ENCODE measurements at places on chromosomes 16 and 17.

DNA sequence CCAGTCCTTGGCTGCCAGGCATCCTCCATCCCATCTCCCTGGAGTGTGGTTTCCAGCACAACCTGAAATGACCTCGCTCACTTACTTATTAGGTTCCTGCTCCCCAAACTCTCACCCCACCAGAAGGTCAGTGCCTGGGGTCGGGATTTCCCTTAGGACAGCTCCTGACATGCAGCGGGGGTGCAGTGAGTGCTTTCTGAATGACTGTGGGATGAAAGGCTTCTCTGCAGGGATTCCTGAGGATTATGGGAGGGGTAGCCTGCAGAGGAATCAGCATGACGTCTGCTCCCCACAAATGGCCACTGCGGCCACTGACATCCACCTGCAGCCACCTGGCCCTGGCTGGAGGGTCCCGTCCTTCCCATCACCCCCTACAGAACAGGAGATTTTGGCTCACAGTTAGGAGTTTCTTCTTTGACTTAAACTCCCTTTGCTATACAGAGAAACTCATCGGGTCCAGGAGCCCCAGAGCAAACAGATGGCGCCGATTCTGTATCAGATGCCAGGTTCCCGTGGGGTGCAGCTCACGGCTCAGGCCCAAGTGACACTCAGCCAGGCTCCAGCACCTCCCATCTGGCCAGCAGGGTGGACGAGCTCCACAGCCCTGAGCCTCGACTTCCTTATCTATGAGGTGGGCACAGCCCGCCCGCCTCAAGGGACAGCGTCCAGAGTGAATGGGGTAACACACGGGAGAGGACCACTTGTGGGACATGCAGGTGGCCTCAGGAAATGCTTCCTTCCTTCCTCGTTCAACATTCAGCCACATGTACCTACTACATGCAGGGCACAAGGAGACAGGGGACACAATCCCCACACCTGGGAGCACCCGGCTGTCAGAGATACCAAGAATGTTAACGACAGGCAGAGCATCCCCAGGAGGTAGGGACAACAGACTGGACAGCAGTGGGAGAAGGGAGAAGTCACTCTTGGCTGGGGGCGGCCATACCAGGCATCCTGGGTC, 69.8 kb downstream of the RMI2 start:
- no peak for DNase-seq

GRCh38 chr17:55452139-55452790, 30.6 kb upstream of the MMD start:
- DNase-seq, result no peak

- no peak for DNase-seq
These were observed 2.4 kb upstream of the TMEM204 start for GRCh38 chr16:1530883-1531637.

- no peak for DNase-seq
These were observed 6.9 kb upstream of the MAPK7 start for GRCh38 chr17:19371259-19372010.

DNA sequence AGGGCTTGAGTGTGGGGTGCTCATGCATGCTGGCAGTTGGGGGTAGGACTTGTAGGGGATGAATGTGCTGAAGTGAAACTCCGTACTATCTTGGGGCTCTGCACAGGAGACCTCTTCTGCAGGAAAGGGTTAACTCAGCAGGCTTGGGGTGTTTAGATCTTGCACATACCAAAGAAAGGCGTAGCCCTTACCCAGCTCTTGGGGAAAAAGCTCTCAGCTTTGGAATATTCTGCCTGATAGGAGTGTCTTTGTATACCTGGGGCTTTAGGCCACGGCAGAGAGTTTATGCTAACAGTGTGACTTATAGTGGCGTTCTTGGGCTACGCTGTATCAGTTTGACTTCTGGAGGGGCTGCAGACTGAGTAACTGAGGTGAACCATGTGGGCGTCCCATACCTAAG, 21.1 kb downstream of the KRT25 start:
- no peak for DNase-seq

GRCh38 chr17:74569020-74570003, 2.0 kb upstream of the CD300H start:
- peak; percentile 11 for DNase-seq

- DNase-seq, result no peak
These were observed 206.5 kb upstream of the CDH5 start for GRCh38 chr16:66159987-66160386.

- DNase-seq, result no peak
These were observed 25.0 kb downstream of the RMI2 start for GRCh38 chr16:11370084-11370931.

- no peak for DNase-seq
These were observed 186.8 kb downstream of the IRF8 start for GRCh38 chr16:86085795-86086194.

DNA sequence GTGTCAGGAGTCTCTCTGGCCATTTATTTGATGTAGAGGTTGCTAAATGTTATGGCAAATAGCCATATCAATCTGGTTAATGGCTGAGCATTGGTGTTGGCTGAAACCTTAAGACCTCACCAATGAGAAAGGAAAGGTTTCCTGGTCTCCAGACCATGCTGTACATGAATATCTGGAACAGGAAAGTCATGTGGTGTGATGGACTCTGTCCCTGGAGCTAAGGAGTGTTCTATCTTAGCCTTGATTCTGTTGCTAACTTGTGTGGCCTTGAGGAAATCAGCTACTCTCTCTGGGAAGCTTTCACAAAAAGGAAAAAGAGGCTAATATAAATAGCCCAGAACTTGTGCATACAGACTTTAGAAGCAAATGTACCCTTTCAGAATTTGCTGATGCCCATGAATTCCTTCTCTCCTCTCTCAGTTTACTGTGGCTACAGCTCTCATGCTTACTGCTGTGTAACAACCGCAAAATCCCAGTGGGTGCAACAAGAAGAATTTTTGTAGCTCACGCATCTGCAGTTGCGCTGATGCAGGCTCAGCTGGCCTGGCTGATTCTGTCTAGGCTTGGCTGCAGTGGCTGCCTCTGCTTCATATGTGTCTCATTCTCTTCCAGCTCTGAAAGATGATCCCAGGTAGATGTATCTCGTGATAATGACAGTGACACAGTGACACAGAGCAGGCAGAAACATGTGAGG, 287.5 kb downstream of the NPIPA8 start:
- DNase-seq, result no peak

GRCh38 chr16:48536614-48537200, 73.3 kb downstream of the N4BP1 start:
- no peak for DNase-seq

DNA sequence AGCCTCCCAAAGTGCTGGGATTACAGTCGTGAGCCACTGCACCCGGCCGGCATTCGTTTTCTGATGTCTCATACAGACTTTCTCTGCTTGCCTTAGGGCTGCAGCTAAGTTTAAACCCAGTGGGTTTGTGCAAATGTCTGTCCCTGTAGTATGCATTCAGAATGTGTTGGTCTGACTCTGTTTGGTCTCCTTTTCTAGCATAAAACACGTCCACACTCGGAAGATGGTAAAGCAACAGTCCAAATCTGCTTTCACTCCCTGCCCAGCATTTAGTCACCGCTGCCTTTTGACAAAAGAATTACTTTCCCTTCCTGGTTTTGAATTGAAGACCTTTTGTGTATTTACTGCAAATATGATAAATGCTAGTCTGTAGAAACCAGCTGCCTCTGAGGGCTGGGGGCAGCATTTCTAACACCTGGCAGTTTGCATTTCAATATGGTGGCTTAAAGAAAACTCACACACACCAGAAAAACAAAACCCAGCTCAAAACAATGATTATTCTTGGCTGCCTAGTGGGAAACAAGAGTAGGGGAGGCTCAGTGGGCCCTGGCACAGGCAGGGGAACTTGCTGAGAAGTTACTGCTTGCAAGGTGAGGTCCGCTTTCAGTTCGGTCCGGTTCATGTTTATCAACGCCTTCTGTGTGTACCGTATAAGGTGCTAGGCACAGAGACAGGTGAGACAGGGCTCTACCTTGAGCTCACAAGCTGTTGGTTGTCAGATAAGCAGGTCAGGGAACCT, 56.9 kb downstream of the MSI2 start:
- no peak for DNase-seq

- no peak for DNase-seq
These were observed at the start of gene NOD2 for GRCh38 chr16:50692999-50693781. Gene NOD2 (plus strand): TSS chr16:50693606. CDS start chr16:50699496, 5,890 bp downstream.

- DNase-seq, result no peak
These were observed 177.7 kb downstream of the MYO1D start for GRCh38 chr17:32699247-32699646.

- no peak for DNase-seq
These were observed 13.3 kb upstream of the SLC6A4 start for GRCh38 chr17:30248786-30249185.

DNA sequence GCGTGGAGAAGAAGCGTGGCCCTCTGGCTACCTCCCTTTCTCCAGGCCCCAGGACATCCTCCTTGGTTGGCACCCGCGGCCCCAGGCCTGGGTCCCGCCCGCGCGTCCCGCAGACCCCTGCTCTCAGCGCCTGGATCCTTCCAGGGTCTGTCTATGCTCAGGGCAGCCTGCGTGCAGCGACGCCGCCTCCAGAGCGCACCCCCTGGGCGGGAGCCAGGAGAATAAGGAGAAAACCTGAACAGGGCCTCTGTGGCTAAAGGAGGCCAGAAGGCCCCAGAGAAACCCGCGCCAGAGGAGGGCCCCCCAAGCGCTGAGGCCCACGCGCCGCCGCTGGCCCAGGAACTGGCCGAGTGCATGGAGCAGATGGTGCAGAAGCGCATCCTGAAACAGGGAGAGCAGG, 40.4 kb upstream of the DNAJA2 start:
- no peak for DNase-seq

- no peak for DNase-seq
These were observed 41.3 kb downstream of the GAS7 start for GRCh38 chr17:10156948-10157607.

DNA sequence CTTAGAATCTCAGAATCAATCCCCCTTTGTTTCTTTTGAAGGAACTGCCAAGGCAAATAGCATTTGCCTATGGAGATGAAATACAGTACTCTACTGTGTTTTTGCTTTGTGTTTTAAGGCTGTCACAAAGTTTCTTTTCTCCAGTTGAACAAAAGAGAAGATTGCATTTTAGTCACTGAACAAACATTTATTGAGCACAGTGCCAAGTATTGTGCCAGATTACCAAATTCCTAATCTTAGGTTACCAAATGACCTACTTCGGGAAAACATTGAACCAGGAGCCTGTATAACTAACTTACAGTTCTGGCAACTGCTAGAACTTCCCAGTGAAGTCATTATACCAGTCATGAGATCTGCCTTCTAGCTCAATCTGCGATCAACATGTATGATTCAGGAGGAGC, 3.0 kb upstream of the UBB start:
- DNase-seq, result no peak

GRCh38 chr17:44768505-44769142, 9.8 kb downstream of the ADAM11 start:
- DNase-seq, result no peak

DNA sequence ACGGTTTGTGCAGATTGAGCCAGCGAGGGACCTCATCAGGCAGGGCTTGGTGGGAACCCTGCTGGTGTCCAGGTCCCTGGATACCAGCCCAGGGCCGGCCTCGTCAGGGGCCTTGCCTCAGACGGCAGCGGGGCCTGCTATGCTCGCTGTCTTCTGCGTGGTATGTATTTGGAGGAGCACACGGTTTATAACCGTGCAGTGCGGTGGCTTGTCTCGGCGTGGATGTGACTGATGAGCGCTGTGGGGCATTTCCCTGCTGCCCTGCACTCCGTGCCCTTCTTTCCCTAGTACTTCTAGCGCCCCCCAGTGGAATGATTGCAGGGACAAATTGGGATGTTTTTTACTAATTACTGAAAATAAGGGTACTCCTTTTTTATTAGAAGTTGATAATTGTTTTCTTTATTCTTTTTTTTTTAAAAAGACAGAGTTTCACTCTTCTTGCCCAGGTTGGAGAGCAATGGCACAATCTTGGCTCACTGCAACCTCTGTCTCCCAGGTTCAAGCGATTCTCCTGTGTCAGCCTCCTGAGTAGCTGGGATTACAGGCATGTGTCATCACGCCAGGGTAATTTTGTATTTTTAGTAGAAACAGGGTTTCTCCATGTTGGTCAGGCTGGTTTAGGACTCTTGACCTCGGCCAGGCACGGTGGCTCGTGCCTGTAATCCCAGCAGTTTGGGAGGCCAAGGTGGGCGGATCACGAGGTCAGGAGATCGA, 15.3 kb downstream of the TBCD start:
- no peak for DNase-seq

DNA sequence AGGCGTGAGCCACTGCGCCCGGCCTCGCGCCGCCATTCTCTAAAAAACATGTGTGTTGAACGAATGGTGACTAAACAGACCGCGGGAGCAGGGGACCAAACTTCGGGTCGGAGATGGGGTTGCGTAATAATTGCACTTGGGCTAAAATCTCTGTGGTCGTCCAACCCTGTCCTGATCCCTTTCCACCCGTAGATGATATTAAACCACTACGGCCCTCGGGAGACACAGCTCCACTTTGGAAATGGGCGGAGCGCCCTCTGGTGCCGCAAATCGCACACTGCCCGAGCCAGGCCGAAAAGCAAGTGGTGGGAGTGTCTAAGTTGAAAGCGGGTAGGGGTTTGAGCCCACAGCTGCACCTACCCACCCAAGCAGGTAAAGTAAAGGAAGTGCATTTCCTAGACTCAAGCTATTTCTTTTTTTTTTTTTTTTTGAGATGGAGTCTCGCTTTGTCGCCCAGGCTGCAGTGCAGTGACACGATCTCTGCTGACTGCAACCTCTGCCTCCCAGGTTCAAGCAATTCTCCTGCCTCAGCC, 17.0 kb downstream of the CAVIN1 start:
- peak; percentile 76 for DNase-seq

DNA sequence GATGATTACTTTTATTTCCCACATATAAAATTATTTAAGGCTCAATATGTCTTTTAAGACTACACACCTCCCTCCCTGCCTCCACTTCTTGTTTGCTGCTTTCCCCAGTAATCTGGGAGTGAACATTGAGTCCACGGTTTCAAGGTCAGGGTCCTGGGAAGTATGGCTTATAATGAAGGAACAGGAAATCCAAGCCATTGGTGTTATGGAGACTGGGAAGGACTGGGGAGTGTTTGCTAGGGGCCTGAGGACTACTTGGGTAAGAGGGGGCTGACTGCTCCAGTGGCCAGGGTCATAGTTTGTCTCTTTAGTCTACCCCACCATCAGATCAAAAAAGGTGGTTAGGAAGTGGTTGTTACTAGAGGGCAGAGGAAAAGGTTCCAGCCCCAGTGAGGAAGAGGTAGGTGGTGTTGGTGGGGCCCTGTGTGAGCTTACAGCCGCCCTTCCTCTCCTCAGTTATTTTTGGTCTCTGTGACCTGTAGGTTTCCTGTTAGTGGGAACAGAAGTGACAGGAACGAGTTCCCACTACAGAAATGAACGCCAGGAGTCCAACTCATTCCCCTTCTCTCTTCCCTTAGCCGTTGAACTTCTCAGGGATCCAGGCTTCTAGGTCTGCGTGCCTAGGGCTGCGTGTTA, 742 bp upstream of the SLC16A13 start:
- no peak for DNase-seq

DNA sequence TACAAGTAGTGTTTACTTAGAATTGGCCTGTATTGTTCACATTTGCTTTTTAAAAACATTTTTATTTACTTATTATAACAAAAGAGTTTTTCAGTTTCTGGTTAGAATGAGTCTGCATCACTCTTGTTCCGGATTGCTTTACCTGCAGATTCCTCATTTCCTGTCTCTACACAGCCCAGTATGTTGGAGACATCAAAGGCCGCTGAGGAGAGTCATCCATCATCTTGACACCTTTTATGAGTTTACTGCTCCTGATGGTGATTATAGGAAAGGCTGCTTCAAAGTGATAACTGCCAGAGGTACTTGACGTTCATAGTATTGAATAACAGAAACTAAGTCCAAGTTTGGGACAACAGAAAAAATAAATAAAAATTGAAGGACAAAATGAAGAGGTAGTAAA, 490.5 kb upstream of the CA10 start:
- DNase-seq, result no peak

GRCh38 chr16:67860589-67861398, 12.1 kb upstream of the EDC4 start:
- DNase-seq, result no peak

- no peak for DNase-seq
These were observed 41.1 kb upstream of the DHRS7B start for GRCh38 chr17:21085707-21086106.
